Mammary epithelial cell (primary cell): ENCODE measurements at places on chromosomes 3 and 15.
A peak's percentile ranks its signal among the peaks of the same experiment; 100 is the strongest.

- DNase-seq = no peak
Observed at GRCh38 chr3:46324036-46324435, 29.9 kb upstream of the CCR2 start.

DNA sequence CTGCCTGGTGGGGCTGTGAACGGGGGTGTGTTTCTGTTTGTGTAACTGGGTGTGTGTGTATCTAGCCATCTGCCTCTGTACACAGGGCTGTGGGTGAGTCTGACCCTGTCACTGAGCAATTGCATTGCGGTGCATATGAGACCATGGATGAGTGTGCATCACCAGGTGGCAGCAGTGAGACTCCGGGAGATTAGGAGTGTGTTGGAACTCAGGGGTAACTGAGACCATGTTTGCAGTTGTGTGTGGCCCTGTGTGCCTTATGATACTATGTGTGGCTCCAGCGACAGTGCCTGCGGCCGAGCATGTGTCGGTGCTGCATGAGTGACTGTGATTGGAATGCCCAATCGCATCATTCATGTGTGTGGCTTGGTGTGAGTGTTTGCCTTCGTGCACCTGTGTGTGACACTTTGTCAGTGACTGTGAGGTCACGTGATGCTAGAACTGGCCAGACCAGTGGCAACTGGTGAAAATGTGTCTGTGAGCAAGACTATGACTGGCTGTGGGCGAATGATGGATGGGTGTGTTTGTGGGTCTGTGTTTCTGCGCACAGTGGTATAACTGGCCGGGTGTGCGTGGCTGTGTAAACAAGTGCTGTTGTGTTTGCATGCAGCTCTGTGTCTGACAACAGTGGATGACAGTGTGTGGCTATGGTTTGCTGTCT lies 14.0 kb downstream of the VILL start:
- DNase-seq = peak; percentile 70

GRCh38 chr3:84073664-84074063 lies 885.1 kb upstream of the CADM2 start:
- DNase-seq = no peak

GRCh38 chr3:129617381-129618185 lies 11.1 kb upstream of the PLXND1 start:
- DNase-seq = no peak

DNA sequence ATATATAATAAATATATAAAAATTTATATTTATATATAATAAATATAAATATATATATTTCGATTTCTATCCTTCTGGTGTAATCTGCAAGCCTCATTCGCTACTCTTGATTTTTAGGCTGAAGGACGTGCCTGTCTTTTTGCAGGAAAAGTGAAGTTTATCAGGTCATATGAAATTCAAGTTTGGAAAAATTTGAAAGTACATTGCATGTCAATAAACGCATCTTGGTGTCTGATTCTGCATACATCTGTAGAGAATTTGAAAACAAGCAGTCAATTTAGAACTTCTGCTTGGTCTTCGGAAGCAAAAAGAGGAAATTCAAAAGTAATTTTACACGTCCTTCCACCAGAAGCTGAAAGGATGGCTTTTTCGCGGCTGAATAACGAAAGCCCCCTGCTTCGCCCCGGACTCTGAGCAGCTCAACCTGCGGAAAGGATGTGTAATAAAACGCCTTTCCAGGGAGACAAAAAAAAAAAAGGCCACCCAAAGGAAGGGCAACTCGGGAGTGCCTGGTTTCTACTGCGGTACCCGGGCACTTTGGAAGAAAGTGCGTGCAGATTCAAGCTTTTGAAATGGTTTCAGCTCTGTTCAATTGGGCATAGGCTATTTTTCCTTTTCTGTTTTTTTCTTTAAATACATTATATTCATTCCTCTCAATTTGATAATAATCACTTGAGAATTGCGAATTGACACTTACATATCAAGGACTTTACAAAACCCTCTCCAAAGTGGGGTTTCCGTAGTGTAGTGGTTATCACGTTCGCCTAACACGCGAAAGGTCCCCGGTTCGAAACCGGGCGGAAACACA lies 1.5 kb upstream of the MYNN start:
- peak; percentile 69 for DNase-seq

- DNase-seq = no peak
Observed at GRCh38 chr3:28544236-28544635, 195.6 kb upstream of the AZI2 start.

DNA sequence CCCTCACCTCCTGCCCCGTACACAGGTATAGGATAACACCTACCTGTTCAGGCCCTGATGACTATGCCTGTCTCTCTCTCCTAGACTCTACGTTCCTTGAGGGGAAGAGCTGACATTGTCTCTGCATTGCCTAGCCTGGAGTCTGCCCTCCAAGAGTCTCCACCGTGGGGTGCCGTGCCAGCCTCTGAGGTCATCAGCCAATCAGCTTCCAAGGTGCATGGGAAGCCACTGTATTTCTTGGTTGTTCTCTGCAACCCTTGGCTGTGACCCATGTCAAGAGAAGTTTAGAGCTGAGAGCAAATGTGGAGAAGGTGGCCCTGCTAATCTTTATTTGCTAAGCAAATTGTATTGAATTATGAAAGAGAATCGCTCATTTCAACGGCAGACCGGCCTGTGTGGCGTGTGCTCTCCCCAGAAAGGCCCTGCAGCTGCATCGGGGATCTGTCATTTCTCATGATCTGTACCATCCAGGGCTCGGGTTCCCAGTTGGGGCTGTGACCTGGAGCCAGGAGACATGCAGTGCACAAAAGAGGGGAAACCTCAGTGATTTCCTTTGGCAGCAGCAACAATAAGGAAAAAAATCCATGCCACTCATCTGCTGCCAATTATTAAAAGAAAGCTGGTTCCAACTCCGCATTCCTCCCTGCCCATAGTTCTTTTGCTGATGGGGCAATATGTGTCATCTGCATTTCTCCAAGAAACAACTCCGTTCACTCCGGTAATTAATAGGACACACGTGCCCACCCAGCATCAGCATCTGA lies 182.2 kb downstream of the MEGF11 start:
- no peak for DNase-seq

DNA sequence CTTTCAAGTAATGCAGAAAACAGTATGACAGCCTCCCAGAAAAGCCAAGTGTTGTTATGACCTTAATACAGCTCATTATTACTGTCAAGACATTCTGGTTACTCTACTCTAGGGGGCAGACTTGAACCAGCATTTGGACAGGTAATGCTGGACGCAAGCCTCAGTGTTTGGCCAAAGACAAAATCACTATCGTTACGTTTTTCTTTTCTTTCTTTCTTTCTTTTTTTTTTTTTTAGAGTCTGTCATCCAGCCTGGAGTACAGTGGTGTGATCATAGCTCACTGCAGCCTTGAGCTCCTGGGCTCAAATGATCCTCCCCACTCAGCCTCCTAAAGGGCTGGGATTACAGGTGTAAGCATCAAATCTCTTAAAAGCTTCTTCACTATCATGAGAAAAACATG lies 29.4 kb upstream of the TMEM45A start:
- DNase-seq = peak; percentile 62

DNA sequence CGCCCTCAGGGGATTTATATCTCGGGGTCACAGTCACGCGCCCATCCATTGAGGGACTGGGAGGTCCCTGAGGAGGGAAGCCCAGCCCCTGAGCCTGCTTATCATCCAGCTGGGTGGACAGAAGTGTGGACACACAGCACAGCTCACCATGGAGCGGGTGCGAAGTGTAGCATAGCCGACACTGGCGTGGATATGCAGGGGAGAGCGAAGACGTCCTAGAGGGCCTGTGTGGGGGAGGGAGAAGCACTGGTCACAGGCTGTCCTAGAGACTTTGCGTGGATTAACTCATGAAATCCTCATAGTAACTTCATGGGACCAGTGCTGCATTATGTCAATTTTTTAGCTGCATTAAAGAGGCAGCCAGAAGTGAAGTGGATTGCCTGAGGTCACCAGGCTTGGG lies 26.1 kb upstream of the PLXND1 start:
- no peak for DNase-seq

DNA sequence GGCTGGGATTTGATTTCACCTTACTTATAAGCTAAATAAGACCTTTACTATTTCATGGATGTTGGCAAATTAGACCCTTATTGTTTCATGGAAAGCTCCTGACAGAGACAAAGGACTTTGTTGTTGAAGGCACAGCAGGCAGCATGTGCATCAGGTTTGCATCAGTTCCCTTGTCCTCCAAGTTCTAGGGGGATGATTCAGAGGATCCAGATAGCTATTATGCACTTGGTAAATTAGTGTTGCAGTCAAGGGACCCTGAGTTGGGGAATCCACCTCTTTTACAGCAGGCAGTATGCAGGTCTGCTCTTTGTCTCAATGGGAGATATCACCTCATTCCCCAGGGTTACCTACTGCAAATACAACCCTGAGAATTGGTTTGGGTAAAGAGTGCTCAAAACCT lies 131.4 kb upstream of the IGSF10 start:
- DNase-seq = no peak
